ENCODE measurements at places on chromosomes 4 and X.

DNA sequence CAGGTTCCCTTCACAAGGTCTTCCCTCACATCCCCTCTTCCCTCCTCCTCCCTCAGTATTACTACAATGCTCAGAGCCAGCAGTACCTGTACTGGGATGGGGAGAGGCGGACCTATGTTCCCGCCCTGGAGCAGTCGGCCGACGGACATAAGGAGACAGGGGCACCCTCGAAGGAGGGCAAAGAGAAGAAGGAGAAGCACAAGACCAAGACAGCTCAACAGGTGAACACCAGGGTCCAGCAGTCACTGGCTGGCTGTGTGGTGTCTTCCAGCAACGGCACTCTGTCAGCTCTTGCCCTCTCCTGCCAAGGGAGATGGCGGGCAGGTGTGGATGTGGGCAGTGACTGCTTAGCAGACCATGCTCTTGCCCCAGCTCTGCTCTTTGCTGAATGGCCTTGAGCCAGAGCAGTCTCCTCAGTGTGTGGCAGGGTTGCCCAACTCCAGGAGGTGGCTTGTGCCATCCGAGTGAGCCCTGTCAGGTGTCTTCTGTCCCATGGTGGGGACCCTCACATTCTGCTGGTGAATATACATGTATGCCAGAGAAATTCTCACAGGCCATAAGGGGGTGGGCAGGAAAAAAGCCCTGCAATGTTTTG is 11.4 kb upstream of the UBA1 start:
- DNase-seq: no peak

DNA sequence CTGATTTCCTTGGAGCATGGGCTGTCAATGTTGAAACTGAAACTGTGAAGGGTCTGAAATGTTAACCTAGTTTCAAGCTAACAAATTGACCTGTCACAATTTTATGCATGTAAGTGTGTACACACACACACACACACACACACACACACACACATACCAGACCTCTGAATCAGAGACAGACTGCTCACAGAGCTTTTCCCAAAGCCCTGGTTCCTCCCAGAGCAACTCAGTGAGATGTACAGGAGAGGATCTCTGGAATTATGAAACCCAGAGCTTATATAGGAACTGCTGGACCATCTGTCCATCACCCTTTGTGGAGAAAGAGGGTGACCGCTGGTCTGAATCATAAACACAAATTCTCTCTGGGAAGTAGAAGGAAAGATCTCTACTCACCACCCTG is 228.1 kb upstream of the PRPS2 start:
- no peak for DNase-seq

- DNase-seq: no peak
These were observed 14.5 kb downstream of the PRSS48 start for GRCh38 chr4:151291485-151291884.

GRCh38 chrX:9875801-9876200 is 89.6 kb downstream of the SHROOM2 start:
- no peak for DNase-seq

GRCh38 chr4:182862921-182863320 is 54.3 kb downstream of the DCTD start:
- DNase-seq: no peak

DNA sequence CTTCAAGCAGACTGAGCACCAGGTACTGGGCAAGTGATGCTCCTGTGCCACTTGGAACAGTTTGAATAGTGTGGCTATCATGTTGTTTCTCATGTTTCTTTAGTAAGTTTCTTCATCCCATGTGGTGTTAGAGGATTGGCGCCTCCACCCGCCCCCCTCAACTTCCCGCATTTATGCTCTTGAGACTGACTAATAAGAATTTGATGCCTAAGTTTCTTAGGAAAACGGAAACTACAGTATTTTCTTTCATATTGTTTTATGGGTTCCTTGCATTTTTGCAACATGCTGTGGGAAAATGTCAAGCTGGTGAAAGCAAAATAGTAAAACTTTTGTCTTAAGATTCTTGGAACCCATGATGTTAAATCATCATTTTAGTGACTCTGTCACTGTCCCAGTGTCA is 101.2 kb upstream of the SLC4A4 start:
- no peak for DNase-seq

DNA sequence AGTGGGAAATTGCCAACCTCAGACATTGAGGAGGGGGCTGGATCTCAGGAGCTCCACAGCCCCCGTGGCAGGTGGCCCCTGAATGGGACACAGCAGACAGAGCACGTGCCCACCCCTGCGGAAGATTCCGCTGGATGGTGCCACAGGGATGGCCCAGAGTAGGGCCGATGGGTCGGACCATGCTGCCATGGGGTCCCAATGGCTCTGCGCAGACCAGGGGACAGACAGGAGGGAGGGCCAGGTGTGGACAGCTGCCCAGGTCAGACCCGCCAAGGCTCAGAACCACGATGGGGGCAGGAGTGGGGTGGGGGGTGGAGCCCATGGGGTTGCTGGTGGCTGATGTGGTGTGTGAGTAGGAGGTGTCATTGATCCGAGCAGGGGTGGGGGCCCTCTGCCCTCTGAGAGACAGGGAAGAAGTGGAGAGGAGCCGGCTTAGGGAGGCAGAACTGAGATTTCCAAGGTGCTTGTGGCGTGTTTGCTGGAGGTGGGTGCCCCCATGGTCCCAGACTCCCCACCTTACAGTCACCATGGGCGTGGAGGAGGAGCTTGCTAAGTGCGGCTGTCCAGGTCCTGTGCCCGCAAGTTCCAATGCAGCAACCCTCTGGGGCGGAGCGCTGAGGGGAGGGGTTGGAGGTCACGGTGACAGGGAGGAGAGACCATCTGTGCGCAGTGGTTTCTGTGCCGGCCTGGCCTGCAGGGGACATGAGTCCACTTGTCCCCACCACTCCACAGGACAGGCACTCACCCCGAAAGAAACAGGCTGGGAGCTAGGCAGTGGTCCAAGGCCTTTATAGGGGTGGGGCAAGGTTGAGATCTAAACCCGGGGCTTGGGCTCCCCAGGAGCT is 12.9 kb downstream of the SH3TC1 start:
- no peak for DNase-seq

GRCh38 chrX:2989565-2989964 is 16.8 kb upstream of the ARSH start:
- no peak for DNase-seq

DNA sequence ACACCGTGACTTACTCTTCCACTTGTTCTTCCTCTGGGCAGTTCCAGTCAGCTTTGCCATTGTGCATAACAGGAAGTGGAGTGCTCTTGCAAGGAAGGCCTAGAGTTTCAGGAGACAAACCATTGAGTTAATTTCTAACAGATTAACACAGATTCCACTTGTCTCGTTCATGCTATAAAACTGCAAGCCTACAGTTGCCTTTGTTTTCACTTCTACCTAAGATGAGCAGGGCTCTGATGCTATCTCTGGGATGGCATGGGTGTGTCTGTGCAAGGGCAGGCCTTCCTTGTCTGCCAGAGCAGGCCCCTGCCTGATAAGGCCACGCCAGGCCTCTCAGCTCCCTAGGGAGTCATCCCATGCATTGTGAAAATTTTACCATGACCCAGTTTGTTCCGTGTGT is 67.7 kb upstream of the PGRMC2 start:
- no peak for DNase-seq

DNA sequence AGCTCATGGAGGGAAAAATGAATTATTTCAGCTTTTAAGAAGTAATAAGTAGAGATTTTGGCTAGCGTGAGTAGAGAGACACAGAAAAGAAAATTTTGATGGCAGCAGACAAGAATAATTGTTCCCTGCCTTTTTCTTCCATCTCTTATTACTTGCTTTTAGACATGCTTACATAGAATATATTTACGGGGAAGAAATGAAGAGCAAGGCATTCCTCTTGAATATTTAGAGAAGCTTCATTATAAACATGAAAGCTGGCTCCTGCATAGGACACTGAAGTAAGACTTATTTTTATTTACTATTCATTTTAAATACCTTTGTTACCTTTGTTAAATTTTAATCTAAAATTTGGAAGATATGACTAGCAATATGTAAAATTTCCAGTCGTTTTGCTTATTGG is 32.2 kb downstream of the DCK start:
- DNase-seq: no peak

DNA sequence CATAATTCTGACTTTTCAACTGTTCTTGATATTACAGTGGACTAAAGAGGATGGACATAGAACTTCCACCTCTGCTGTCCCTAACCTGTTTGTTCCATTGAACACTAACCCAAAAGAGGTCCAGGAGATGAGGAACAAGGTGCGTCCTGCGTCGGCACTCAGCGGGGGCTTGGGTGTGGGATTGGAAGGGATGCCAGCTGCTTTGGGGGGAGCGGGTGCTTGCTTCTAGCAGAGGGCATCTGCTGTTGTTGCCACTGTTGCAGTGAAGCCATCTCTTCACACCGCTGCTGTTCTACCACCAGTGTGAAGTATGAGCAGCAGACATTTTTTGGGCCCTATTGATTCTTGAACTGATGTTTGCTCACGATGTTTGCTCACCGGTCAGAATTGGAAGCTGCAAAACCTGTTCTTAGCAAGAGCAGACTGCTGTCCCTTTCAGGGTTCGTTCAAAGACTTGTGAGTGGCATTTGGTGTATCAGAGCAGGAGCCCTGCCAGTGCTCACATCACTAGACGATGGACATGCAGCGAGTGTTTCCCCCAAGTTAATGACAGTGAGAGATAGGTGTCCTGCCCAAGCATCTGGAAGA is 55.4 kb downstream of the NOP14 start:
- no peak for DNase-seq

- no peak for DNase-seq
These were observed 69.6 kb upstream of the C4orf50 start for GRCh38 chr4:6087669-6088341.

DNA sequence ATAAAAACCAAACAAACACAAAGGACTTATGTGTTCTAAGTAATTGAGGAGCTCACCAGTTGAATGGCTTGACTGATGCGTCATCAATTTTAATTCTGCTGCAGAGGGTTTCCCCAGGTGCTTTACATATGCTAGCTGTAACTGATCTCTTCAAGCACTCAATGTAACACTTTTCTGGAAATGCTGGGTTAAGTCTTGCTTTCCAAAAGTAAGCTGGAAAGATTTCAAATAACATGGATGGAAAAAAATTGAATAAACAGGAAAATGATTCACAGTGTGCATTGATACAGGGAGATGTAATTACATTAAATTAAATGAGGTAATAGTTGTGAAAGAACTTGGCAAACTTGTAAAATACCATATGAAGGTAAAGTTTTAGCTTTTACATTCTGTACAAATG is 186.7 kb upstream of the WDFY3 start:
- DNase-seq: no peak

DNA sequence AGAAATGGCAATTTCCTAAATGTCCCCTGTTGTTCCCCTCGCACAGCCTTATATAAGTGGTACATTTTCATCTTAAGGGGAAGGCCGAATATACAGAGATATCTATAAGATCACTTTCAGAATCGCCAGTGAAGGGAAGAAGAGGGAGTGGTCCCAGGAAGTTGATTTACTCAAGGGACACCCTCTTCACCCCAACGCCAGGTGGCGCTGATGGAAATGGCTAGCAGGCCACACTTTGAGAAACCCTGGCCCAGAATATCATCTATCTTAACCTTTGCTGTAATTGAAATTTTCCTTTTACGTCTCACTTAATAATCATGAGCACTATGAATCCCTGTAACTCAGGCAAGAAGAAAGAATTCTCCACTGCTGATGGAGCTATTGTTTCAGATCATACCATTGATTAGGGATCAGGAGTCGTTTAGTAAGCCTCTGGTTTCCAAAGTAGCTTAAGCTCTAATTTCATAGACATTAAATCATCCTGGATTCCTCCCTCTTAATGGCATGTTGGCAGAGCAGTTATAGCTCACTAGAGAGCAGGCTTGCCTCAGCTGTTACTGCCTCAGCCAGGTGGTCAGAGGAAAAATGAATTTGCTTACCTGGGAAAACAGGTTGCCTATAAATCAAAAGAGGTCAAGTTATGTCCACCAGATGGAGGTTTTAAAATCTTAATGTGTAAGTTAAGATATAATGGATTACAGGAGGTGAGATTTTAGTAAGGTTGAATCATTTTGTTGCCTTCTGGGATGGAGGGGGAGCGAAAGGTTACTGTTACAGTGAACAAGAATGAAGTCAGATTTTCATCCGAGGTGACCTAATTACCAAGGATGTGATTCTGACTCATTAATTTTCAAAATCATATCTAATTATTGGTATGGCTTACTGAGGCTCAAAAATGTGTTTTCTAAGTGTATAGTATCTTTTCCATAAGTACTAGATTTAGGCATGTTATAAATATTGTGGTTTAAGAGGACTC is 941.2 kb upstream of the TENM3 start:
- DNase-seq: no peak

DNA sequence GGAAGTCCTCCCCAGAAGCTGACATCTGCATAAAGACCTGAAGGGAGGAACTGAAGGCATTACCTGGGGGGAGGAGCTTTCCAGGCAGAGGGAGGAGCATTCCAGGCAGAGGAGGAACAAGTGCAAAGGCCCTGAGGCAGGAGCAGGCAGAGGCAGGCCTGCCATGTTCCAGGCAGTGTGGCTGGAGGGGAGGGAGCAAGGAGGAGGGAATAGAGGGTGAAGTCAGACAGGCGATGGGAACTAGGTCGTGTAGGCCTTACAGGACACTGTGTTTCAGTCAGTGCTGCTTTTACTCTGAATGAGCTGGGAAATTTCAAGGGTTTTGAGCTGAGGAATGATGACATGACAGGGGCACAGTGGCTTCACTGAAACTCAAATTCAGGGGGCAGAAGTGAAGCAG is 292.7 kb downstream of the BCOR start:
- DNase-seq: no peak

- DNase-seq: no peak
These were observed 2.9 kb upstream of the CCNG2 start for GRCh38 chr4:77154065-77154464.

GRCh38 chrX:105038672-105039328 is 181.7 kb downstream of the TEX13A start:
- no peak for DNase-seq

- no peak for DNase-seq
These were observed 10.0 kb upstream of the PLK4 start for GRCh38 chr4:127870688-127871087.

GRCh38 chr4:124525524-124525923 is 187.0 kb downstream of the ANKRD50 start:
- no peak for DNase-seq

DNA sequence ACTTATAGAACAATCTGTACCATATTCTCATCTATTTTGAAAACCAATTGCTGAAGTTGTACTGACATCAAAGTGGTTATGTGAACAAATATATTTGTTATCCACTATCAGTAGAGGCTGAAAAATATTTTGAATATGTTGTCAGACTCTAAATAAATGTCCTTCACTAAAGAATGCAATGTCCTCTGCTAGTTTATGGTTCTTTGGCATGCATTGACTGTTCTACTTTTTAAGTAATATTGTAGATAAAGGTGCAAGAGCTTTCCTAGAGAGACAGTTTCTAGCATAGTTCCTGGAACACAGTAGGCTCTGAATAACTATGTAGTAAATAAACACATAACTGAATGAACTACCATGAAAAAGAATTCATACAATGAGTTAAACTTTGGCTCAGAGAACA is 18.2 kb upstream of the COX7B2 start:
- no peak for DNase-seq

- no peak for DNase-seq
These were observed 128.8 kb downstream of the COMMD8 start for GRCh38 chr4:47334652-47335051.

GRCh38 chrX:52577464-52578173 is 60.8 kb upstream of the XAGE1B start:
- DNase-seq: no peak

GRCh38 chrX:151178746-151179145 is 2.4 kb downstream of the GPR50 start:
- no peak for DNase-seq

All from CD4-positive, alpha-beta T cell treated with Interleukin-12 subunit alpha and Interleukin-12 subunit beta, for 1 hour (primary cell).